NCI-H1105 (cell line): ENCODE measurements at places on chromosomes 12 and 14.

DNA sequence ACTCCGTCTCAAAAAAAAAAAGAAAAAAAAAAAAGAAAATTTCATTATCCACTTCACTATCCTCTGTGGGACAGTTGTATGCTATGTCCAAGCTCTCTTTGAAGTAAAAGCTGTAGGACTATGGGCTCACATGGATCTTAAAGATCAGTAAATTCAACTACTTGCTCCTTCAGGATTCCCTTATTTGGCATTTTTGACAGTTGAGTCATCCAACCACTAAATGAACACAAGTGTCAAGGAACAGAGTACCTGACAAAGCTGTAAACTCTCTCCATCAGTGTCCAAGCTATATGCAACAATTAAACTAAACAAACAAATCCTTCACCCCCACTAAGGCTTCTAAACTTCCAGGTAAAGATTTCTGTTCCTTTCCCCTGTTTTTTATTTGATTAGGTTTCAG, 177.0 kb downstream of the CEP128 start:
- no peak for DNase-seq

DNA sequence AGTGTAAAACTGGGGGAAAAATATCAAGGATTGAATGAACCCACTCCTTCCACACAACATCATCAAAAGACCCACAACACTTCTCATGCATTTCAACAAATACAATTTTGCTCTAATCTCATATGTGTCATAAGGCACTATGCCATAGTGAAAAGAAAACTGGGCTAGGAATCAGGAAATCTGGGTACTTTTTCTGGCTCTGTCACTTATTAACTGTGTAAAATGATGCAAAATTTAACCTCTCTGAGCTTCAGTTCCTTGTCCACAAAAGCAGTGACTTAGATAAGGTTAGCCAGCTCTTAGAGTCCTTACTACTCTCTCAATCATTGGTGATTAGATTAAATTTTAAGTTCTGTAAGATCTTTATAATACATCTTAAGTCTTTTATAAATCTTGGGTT, 250.5 kb upstream of the SOX5 start:
- no peak for DNase-seq

DNA sequence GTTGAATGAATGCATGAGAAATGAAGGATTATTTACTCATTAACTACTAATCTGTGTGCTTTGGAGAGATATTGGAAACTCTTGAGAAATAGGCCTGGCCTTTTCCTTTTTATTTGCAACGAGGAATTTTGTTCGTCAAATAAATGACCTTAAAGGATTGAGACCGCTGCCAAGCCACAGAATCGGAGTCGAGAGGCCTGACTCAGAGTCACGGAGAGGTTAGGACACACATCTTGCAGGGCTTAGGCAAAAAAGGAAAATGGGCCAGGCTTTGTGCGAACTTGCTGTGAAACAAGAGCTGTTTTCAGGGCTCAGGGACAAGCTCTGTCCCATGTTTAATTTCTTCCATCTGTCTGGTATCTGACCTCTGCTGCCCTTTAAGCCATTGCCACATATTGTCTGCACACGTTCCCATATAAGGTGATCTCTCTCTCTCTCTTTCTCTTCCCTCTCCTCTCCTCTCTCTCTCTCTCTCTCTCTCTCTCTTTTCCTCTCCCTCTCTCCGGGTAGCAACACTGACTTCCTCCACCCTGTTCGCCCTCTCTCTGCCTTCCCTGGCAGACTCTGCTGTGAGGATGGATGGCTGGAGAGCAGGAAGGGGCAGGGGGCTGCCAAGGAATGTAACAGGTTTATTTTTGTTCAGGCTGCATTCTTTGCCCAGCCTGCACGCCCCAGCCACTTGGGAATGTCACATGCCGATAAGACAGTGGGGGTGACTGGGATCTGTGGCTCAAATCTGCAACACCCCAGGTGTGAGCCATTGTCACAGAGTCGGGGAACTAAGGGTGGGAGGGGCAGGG, 14.9 kb upstream of the IFT81 start:
- DNase-seq, result no peak

- DNase-seq, result no peak
Measured at GRCh38 chr12:121107681-121108080, 25.0 kb upstream of the P2RX7 start.

DNA sequence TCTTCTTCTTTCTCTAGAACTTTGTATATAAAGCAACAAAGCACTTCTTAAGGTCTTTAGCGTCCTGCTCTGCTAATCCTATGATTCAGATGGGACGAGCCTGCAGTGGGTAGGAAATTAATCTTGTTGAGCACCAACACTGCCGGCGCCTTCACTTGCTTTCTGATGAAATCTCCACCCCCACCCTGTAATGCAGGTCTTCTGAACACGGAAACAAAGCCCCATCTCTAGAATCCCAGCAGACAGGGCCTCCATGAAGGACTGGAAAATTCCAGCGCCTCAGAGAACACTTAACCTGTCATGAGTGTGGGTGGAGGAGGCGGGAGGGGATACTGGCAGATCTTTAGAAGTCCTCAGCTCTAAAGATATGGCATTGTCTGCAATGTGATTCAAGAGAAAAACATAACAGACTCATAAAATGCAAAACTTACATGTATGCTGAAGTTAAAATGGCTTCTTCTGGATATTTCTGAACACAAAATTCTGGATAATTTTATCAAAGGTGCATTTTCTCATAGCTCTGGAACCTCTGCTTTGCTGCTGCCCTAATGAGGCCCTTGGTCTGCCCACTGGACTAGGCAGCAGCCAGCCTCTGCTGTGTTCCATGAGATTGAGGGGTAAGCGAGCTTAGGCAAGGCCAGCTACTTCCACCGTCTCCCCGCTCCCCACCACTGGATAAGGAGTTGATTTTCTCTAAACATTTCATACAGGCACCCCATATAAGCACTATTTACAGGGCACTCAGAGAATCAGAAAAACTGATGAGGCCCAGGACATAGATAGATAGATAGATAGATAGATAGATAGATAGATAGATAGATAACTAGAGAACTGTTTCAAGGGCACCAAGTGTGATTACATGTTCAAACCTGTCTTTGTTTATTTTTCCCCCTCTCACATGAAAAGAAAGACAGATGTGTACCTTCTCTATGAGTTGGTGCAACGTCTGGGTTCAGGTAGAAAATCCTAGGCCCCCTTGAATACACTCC, 43.1 kb downstream of the ZFP36L1 start:
- no peak for DNase-seq

DNA sequence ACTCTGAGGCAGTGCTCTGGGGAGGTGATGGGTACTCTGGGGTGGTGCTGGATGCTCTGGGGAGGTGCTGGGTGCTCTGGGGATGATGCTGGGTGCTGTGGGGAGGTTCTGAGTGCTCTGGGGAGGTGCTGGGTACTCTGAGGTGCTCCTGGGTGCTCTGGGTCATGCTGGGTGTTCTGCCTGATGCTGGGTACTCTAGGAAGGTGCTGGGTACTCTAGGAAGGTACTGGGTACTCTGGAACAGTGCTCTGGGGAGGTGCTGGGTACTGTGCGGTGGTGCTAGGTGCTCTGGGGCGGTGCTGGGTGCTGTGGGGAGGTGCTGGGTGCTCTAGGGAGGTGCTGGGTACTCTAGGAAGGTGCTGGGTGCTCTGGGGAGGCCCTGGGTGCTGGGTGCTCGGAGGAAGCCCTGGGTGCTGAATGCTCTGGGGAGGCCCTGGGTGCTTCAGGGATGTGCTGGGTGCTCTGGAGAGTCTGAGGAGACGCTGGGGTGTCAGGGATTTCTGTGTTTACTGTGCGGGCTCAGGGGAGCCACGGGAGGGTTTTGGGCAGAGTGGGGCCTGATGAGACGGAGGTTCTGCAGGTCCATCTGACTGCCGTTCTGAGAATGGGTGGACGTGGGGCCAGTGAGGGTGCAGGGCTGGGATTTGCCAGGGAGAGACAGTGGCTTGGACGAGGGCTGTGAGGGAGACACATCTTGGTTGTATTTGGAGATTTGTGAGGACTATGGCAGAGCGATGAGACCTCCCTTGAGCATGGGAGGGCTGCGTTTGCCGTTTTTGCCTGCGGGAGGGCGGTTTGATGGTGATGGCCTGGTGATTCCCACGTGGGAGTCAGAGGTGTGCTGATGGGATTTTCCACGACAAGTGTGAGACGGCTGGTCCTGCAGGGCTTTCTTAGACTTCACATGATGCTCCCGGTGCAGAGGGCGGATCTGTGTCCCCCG, 30.0 kb downstream of the MMP17 start:
- no peak for DNase-seq

DNA sequence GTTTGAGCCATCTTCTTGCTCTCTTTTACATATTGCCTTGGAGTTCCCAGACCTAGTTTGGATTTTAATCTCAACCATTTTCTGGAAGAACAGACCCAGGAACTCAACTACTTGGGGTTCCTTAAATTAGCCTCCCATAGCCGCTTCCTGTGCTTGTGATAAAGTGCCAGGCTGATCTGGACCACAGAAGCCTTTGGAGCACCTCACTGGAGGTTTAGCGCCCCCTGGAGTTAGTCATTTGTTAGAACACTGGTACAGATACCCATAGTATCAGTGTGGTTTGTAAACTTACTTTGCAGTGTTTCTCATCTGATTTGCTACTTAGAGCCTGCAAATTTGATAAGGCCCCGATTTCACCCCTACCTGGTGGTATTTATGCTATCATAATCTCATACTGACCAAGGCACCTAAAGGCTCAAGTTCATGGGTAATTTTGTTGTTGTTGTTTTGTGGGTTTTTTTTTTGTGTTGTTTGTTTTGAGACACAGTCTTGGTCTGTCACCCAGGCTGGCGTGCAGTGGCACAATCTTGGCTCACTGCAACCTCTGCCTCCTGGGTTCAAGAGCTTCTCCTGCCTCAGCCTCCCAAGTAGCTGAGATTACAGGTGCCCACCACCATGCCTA, 3.7 kb downstream of the UNC119B start:
- peak; percentile 76 for DNase-seq

GRCh38 chr14:83874662-83875061, 1655.3 kb upstream of the FLRT2 start:
- DNase-seq, result no peak

- no peak for DNase-seq
Measured at GRCh38 chr12:92224685-92225331, 79.2 kb upstream of the BTG1 start.

DNA sequence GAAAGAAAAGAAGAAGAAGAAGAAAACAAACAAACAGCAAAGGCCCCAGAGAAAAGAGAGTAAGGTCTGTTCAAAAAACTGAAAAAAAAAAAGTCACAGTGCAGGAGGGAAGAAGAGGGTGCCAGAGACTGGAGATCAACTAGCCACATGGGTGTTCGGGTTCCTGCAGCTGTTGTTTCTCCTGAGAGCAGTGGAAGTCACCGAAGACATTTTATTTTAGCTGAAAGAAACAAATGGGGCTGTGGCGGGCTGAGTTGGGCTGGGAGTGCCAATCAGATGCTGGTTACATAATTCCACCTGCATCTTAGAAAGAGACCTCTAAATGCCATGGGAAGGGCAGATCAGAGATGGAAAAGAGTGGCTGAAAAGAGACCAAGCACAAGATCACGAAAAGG, 33.9 kb downstream of the ACTN1 start:
- DNase-seq, result no peak

- no peak for DNase-seq
Measured at GRCh38 chr12:101552277-101552676, 42.5 kb upstream of the MYBPC1 start.

GRCh38 chr12:95721320-95721719, 69.2 kb downstream of the NTN4 start:
- DNase-seq, result no peak

GRCh38 chr14:75493592-75494087, 28.6 kb upstream of the BATF start:
- DNase-seq, result no peak

- DNase-seq, result no peak
Measured at GRCh38 chr14:57326253-57326652, 57.5 kb downstream of the AP5M1 start.

GRCh38 chr12:20946732-20947131, 136.2 kb downstream of the SLCO1B3 start:
- no peak for DNase-seq

GRCh38 chr12:46131732-46132469, 136.9 kb downstream of the SLC38A1 start:
- DNase-seq, result no peak

DNA sequence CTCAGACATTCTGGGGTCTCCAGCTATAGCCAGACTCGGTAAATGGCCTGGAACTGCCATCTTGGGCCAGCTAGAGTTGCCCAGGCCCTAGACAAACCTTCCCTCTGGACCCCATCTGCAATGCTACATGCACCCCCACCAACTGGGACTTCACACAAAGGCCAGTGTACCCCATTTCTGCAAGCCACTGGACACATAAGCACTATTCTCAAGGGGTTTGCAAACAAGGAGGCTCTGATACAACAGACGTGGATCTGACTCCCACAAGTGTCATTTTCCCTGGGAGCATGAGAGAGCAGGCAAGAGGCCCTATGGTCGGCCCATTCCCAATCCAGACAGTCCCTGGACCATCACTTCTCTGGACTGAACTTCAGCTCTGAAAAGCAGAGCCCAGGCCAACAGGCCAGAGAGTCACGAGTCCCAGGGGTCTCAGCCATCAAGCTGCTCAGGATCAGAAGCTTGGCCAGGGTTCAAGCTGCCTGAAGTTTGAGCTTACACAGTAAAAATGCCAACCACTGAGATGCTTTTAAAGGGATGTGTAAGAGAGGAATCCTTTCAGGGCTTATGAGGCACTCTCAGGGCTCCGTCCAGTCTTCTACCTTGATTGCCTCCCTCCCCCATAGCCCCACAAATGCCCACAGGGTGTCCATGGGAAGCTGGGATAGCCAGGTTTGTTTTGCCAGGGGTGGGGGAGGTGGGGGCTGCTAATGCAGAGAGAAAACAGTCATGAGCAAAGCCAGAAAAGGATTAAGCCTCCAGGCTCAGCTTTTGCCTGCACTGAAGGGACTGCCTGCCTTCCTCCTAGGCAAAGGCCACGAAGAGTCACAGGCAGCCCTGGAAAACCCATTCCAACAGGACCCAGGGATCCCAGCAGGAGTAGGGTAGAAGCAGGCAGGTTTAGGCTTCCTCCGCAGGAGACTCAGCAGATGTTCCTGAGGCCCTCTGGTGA, 31.7 kb upstream of the PNMA1 start:
- DNase-seq, result no peak

DNA sequence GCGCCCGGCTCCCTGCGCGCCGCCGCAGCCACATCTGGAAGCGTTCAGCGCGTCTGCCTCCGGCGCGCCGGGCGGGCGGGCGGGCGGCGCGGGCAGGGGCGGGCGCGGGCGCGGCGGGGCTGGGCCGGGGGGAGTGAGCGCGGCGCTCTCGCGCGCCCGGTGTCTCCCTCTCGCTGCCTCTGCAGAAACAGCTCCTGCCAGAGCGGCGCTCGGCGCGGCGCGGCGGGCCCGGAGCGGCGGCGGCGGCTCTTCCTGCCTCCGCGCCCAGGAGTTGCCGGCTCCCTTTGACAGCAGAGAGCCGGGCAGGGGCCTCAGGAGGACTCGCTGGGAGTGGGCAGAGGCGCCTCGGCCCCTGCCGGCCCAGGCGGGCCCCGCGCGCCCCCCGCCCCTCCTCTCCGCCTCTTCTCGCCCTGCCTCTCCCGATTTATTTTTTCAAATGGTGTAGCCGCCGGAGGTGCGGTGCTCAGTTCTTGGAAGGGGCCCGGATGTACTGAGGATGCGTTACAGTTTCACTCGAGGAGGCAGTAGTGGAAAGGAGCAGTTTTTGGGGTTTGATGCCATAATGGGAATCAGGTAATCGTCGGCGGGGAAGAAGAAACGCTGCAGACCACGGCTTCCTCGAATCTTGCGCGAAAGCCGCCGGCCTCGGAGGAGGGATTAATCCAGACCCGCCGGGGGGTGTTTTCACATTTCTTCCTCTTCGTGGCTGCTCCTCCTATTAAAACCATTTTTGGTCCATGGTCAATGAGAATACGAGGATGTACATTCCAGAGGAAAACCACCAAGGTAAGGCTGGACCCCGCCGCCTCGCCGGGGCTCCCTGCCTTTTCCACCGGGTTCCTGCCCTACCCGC, at the start of gene CACNA1C:
Gene CACNA1C, plus strand, starts transcription at position 162 of the 853 bp plus-strand sequence. Its CDS starts 576 bp downstream, at position 738.
- DNase-seq, result peak; percentile 45
